Kidney (tissue), 22 donors: ENCODE measurements at places on chromosomes 13 and 19. TPM values are rescaled to one million over a fixed set of nuclear protein-coding genes. Genes with fewer than 3 reads are reported as not detected.

GRCh38 chr13:67008075-67008668 lies 222.0 kb downstream of the PCDH9 start:
- H3K27ac ChIP-seq = no peak overlapping the region
- H3K4me1 ChIP-seq = no peaks in the 10 kb centered on the region
- H3K4me3 ChIP-seq = no peak overlapping the region
- H3K27me3 ChIP-seq = no peaks in the 10 kb centered on the region

GRCh38 chr13:109026266-109026665 lies 396.9 kb downstream of the MYO16 start:
- no peaks in the 10 kb centered on the region for H3K27me3 ChIP-seq
- H3K36me3 ChIP-seq = no peaks in the 10 kb centered on the region
- H3K4me1 ChIP-seq = no peaks in the 10 kb centered on the region
- DNase-seq = no peak
- H3K4me3 ChIP-seq = no peak overlapping the region

DNA sequence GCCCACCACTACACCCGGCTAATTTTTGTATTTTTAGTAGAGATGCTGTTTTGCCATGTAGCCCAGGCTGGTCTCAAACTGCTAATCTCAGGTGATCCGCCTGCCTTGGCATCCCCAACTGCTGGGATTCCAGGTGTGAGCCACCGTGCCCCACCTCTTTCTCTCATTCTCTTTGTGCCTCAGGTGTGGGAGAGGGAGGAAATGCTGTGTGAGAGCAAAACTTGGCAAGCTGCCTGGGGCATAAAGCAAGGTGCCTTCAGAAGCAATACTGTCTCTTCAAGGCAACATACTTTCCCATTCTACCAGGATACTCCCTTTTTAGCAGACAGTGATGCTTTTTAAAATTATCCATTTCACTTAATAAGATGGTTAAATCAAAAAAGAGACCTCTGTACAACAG lies 53.2 kb upstream of the RFC3 start:
- H3K36me3 ChIP-seq = no peaks in the 10 kb centered on the region
- DNase-seq = no peak
- no peak overlapping the region for H3K27ac ChIP-seq
- no peaks in the 10 kb centered on the region for H3K27me3 ChIP-seq
- H3K4me3 ChIP-seq = no peak overlapping the region
- H3K4me1 ChIP-seq = no peaks in the 10 kb centered on the region

DNA sequence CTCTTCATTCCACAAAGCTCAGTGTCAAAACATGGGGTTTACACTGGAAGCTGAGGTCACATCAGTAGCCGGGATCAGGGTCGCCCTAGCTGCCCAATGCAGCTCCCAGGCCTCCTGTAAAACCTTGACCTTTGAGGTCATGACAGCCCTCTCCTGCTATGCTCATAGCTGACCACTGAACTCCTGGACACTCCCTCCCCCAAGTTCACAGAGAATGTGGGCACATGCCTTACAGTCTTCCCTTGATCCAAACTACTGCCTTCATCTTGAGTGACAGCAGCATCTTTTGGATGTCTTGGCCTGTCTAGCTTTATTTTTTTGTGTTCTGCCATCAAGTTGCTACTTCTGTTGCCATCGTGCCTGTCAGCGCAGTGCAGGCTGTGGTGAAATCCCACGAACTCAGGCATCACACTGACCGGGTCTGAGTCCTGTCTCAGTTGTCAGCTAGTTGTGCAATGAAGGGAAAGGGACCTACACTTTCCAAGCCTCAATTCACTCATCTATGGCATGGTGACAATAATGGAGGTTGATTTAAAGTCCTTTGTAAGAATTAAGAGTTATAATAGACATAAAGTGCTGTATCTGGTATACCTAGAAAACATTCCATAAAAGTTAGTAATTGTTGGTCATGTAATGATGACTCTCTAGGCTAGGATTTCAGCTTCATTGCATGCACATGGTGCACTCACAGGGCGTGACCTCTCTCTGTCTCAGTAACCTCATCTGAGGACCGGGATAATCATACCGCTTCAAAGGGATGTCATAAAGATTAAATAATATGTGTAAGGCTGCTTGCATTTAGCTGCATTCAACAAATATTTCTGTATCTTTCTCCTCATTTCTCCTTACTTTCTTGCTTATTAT lies 16.4 kb upstream of the ALOX5AP start:
- DNase-seq = no peak
- no peaks in the 10 kb centered on the region for H3K27me3 ChIP-seq
- H3K4me3 ChIP-seq = no peak overlapping the region
- no peaks in the 10 kb centered on the region for H3K36me3 ChIP-seq
- no peak overlapping the region for H3K27ac ChIP-seq
- no peaks in the 10 kb centered on the region for H3K4me1 ChIP-seq

The NLRP4 gene
- total RNA-seq = 0.06 TPM

The MYDGF gene
- total RNA-seq = 75.8 TPM
